Activated CD8-positive, alpha-beta memory T cell treated with anti-CD3 and anti-CD28 coated beads for 1 hour (primary cell): ENCODE measurements at places on chromosomes 3 and 15.

- DNase-seq, result no peak
These were observed 21.7 kb downstream of the SH3BP5 start for GRCh38 chr3:15310491-15311370.

GRCh38 chr3:179324270-179324754, 1.5 kb downstream of the ZNF639 start:
- DNase-seq, result no peak

DNA sequence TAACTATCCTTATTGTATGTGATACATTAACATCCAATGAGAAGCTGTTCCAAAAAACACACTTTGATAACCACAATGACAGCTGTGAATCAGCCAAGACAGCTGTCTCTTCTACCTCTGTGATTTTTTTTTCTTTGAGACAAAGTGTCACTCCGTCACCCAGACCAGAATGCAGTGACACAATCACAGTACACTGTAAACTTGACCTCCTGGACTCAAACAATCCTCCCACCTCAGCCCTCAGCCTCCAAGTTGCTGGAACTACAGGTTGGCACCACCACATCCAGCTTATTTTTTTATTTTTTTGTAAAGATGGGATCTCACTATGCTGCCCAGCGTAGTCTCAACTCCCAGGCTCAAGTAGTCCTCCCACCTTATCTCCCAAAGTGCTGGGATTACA, 73.5 kb upstream of the TMCO5A start:
- no peak for DNase-seq

DNA sequence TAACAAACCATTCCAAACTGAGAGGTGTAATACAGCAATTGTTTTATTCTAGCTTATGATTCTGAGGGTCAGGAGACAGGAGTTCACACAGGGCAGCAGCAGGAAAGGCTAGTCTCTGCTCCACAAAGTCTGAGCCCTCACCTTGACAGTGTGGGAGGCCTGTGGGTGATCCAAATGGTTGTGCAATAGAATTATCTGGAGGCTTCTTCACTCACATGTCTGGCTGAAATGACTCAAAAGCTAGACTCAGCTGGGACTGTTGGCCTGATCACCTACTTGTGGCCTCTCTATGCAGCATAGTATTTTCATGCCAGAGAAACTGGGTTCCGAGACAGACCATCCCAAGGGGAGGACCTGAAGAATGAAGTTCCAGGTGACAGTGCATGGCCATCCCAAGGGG, 233.9 kb upstream of the UBE2E2 start:
- no peak for DNase-seq

GRCh38 chr3:184345317-184346144, 8.1 kb downstream of the FAM131A start:
- no peak for DNase-seq

GRCh38 chr3:188417766-188418165, 263.8 kb downstream of the LPP start:
- no peak for DNase-seq

GRCh38 chr15:63599401-63600000, 2.3 kb downstream of the FBXL22 start:
- no peak for DNase-seq

DNA sequence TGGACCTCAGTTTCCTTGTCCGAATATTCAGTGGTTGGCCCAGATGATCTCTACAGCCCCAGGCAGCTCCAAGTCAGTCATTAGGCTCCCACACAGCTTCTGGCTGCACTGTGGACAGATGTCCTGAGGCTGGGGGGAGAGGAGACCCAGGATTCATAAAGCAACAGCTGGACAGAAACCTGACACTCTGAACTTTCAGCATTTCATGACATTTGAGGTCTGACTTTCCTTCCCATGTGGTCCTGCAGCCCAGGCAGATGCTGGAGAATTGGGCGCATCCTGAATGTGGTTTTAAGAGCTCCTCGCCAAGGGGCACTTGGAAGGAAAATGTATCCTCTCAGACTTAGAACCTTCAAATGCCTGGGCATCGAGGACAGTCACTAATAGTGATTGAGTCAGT, 307.6 kb upstream of the LRRFIP2 start:
- DNase-seq, result no peak

DNA sequence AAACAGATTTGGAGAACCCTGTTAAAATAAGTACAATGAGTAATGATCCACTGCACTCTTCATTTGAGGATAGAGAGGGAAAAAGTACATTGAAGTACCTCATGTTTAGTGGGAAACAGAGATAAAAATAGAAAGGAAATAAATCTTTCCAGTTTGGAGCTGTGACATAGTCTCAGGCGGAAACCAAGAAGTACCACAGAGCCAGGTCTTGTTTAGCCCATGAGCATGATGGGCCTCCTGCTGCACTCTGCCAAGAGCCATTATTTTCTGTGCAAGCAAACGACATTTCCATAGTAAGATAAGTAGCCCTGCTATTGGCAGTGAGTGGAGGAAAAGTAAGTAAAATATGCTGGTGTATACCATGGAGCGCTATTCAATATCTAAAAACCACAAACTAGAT, 796.1 kb downstream of the TBL1XR1 start:
- DNase-seq, result no peak

- no peak for DNase-seq
These were observed 6.1 kb downstream of the ATG3 start for GRCh38 chr3:112555535-112556170.

- no peak for DNase-seq
These were observed 554 bp downstream of the CHST13 start for GRCh38 chr3:126524429-126524988.

GRCh38 chr3:176566757-176567156, 630.5 kb downstream of the TBL1XR1 start:
- DNase-seq, result no peak

DNA sequence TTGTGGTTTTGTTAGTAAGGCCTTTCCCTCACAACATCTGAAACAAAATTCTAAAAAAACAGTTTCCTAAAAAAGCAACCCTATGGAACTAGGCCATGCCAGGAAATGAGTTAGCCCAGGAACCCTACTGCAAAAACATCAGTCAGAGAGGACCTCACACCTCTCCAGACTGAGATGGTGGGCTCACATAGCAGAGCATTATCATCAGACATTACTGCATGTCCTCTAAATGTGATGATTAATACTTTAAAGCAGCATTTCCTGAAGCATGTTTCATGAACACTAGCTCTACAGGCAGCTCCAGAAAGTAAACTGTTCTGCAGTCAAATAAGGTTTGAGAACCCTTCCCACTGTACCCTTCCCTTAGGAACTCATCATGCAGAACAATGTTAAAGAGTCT, 232.3 kb upstream of the MRPL3 start:
- no peak for DNase-seq

- no peak for DNase-seq
These were observed 56.0 kb upstream of the SUCLG2 start for GRCh38 chr3:67710396-67710795.

DNA sequence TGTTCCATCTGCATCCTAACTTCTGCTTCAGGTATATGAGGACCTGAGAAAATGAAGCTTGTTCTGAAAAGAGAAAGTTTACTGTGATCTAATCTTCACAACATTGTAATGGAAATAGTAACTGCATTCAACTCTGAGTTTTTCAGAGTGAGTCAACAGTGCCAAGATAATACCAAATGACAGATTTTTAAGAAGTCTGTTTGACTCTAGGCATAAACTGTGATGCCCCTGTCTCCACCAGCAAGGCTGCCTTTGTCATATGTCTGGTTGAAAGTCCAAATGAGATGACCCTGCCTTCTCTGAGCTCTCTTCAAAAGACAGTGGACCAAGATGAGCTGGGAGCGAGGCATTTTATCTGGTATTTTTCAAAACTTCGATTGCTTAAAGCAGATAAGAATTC, 44.8 kb upstream of the B3GNT5 start:
- no peak for DNase-seq

GRCh38 chr3:71254281-71255057, 329.1 kb downstream of the FOXP1 start:
- no peak for DNase-seq

DNA sequence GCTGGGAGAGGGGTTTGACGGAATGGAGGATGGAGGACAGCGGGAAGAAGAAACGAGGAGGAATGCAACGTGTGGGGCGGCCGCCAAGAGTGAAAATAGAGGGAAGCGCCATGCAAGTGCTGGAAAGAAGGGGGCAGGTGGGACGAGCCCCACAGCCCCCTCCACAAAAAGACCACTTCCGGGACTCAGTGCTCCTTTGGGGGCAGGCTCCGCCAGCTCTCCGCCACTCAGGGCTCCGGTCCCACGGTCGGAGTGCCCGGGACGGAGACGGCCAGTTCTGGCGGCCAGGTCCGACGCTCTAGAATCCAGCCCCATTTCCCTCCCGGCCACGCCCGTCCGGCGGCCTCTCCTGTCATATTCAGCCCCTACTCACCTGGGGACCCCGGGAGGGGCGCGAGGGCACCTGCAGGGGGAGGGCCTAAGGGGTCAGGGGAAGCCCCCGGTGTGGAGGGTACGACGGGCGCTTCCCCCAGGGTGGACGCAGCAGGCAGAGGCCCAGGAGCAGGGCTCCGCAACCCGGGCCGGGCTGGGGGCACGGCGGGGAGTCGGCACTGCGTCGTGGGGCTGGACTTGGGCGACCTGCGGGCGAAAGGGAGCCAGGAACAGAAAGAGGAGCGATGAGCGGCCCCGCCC, 25.5 kb upstream of the CSPG4 start:
- DNase-seq, result no peak

GRCh38 chr3:163622384-163622783, 1455.9 kb downstream of the SI start:
- no peak for DNase-seq

DNA sequence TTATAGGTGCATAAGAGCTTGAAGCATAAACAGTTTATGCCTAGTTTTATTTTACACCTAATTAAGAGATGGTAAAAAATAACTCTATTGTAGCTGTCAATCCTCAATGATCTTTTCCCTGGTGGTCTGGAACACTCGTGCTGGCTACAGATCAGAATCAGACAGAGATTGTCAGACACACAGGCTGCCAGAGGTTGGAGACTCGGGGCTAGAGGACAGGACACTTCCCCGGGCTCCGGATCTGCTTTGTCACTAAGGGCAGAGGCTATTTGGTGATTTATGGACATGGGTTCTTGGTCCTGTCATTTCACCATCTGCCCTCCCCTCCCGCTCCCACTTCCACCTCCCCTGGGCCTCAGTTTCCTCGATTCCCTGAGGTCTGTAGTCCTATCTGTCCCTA, 16.5 kb upstream of the FAM174B start:
- DNase-seq, result no peak

DNA sequence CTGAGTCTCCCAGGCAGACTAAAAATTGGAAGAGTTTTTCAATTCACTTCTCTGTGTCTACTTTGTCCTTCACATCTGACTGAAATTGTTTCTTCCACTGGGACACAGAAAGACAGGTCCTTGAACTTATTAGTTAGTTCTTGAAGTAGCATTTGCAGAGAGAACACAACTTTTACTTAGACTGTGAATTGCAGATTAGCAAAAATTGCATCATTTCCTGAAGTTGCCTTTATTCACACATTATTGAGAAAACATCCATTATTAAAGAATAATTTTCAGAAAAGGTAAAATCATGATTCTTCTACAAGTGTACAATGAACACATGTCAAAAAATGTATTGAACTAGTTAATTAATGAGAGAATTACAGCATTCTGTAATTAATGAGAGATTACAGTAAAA, 1.4 kb upstream of the COMMD2 start:
- no peak for DNase-seq

DNA sequence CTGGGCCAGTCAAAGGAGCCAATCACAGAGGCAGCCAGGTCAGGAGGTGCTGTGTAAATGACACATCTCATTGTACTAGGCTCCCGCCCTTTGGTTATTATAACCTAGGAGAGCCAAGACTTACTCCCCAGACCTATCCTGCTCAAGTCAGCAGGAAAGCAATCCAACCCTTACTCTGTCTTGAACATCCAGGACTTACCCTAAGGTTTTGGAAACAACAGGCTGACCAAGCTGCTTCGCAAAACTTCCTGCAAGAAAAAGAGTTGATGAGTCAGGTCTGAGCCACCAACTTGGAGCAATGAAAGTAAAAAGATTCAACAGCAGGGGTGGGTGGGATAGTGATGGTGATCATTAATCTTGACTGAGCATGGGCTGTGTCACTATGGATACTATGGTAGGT, 144.4 kb downstream of the MYLK start:
- DNase-seq, result no peak

DNA sequence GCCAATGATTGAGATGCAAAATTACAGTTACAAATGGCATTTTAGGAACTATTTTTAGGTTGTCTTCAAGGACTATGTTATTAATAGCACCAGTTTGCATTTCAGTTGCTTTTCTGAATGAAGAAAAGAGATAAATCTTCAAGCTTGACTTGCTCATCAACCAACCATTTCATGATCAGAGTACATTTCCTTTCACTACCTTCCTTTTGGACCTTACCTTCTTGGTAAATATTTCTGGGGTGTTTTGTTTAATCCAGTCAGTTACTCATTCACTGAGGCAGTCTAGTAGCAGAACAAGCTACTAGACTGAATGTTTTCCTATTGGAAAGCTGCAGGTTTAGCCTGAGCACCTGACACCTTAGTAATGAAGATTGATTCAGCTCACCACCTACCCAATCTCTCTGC, 8.2 kb downstream of the SLC27A2 start:
- no peak for DNase-seq

DNA sequence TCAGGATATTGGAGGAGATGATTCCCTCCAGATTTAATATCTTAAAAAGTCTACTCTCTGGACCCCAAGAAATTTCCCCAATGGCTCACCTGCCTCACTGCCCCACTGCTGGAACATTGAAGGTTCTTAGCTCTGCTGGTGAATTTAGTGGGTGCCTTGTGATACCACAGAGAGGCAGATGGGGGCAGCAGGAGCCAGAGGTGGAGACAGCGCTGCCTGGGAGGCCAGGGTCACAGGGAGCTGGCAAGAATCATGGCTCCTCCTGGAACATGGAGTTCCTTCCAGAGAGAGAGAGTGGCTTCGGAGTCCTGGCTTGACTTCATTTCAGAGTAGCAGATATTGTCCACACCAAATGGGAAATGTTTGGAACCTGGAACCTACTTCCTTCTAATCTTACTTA, 263.5 kb upstream of the CFAP20DC start:
- no peak for DNase-seq

DNA sequence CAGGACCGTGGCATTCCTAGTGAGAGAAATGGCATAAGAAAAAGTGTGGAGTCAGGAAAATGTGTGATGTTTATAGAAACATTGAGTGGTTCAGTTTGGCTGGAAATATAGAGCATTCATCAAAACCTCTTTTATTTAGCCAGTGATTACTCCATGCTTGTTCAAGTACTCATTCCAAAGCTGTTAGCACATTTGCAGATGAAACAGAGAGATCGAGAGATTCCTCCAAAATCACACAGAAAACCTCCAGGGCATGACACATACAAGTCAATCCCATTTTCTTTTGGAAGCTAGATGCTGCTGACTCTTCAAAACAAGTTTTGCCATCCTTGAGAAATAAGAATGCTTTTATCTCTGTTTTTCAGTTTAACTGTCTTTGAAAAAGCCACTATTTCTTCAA, 11.5 kb upstream of the MB21D2 start:
- DNase-seq, result no peak

GRCh38 chr3:120568598-120568997, 27.5 kb upstream of the NDUFB4 start:
- DNase-seq, result no peak

GRCh38 chr15:48242535-48242934, 36.4 kb downstream of the SLC12A1 start:
- no peak for DNase-seq
